IPS DF 6.9 (cell line): ENCODE measurements at places on chromosomes 7 and 10.

GRCh38 chr7:13017333-13017857 is 330.0 kb downstream of the ARL4A start:
- no peaks in the 10 kb centered on the region for H3K27me3 ChIP-seq
- no peak overlapping the region for H3K27ac ChIP-seq
- H3K36me3 ChIP-seq: no peaks in the 10 kb centered on the region
- H3K4me3 ChIP-seq: no peak overlapping the region
- DNase-seq: no peak
- no peaks in the 10 kb centered on the region; the same call in 1 of the 2 replicates for H3K4me1 ChIP-seq

DNA sequence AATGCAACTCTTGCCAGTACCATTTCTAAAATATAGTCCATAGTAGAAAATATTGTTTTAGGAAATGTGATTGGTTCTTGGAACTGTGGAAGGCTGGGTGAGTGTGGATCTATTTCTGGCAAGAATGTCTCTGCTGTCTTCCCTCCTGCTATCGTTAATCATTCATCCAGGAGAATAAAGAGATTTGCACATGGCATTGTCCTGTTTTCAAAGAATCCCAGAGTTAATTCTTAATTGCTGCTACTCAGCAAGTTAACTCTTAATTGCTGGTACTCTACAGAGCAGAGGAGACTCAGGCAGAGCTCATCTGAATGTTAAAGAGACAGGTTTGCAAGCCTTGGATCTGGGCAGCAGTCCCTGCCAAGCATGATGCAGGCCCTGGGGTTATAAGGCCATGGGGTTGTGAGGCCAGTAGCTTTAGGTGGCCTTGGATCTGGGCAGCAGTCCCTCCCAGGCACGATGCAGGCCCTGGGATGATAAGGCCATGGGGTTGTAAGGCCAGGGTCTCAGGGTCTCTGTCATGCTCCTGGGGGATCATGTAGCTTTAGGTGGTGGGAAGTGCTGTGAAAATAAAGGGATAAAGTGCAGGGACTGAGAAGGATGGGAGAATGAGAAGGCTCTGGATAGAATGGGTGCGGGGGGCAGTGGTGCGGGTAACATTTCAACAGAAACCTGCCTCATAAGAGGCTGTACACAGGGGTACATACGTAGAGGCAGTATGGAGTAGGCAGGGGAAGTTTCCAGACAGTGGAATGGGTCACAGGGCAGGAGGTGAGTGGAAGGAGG is 162.3 kb downstream of the SVIL start:
- DNase-seq: no peak
- H3K4me1 ChIP-seq: no peaks in the 10 kb centered on the region
- no peaks in the 10 kb centered on the region for H3K36me3 ChIP-seq
- no peaks in the 10 kb centered on the region for H3K27me3 ChIP-seq

- H3K4me1 ChIP-seq: no peaks in the 10 kb centered on the region
- no peak overlapping the region for H3K4me3 ChIP-seq
- no peaks in the 10 kb centered on the region for H3K36me3 ChIP-seq
- no peaks in the 10 kb centered on the region for H3K27me3 ChIP-seq
- no peak for DNase-seq
- H3K27ac ChIP-seq: no peak overlapping the region
Measured at GRCh38 chr7:148260599-148260998, 330.0 kb upstream of the C7orf33 start.

GRCh38 chr10:31590023-31590800 is 271.2 kb downstream of the ZEB1 start:
- H3K36me3 ChIP-seq: no peaks in the 10 kb centered on the region
- no peaks in the 10 kb centered on the region for H3K27me3 ChIP-seq
- H3K4me3 ChIP-seq: no peak overlapping the region
- peaks cover 4% of the 10 kb centered on the region; the same call in 1 of the 2 replicates for H3K4me1 ChIP-seq
- H3K27ac ChIP-seq: no peak overlapping the region
- no peak for DNase-seq

DNA sequence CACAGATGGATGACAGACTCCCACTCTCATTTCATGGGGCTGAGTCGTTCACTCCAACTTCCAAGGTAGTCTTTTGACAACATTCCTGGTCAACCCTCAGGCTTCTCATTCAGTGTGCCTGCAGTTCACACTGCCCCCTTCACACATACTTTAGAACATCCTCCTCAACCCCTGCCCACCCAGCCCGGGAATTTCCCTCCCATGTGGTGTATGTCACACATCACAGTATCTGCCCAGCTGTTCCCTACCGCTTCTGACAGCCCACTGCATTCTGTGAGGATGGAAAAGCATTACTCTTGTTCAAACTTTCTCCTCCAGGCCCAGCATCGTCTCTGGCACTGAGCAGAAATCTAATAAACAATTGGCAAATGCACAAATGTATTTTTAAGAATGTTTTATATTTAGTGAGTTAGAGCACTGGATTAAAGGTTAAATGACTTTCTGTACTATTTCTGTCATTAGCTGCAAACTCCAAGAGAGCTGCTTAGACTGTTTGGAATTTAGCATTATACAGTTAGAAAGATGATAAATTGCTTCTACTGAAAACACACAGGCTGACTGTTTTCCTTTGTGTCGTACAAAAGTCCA is 110.4 kb downstream of the SFMBT2 start:
- H3K27me3 ChIP-seq: no peaks in the 10 kb centered on the region
- no peak overlapping the region for H3K27ac ChIP-seq
- H3K36me3 ChIP-seq: no peaks in the 10 kb centered on the region
- peaks cover 2% of the 10 kb centered on the region; the same call in 1 of the 2 replicates for H3K4me1 ChIP-seq

GRCh38 chr10:62015994-62016393 is 114.5 kb downstream of the ARID5B start:
- H3K27ac ChIP-seq: no peak overlapping the region
- no peak overlapping the region for H3K4me3 ChIP-seq
- no peaks in the 10 kb centered on the region for H3K27me3 ChIP-seq
- H3K4me1 ChIP-seq: no peaks in the 10 kb centered on the region; the same call in 1 of the 2 replicates
- no peaks in the 10 kb centered on the region for H3K36me3 ChIP-seq

- no peak overlapping the region for H3K27ac ChIP-seq
- no peaks in the 10 kb centered on the region for H3K27me3 ChIP-seq
- DNase-seq: no peak
Measured at GRCh38 chr10:124943301-124944092, 1.6 kb downstream of the ZRANB1 start.

DNA sequence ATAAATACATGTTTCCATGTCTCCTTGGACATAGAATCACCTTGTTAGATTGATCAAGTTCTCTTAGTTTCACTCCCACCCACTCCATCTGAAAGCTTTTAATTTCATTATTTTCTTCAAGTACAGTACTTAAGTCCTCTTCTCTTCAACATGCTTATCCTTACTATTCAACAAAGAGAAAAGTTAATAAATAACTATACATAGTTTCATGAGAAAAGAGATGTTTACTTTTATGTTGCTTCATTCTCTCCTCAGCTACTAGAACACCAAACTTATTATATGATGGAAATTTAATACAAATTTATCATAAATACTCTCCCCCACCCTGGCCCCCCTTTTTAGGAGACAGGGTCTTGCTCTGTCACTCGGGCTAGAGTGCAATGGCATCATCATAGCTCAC is 33.5 kb downstream of the ASZ1 start:
- H3K27me3 ChIP-seq: no peaks in the 10 kb centered on the region
- H3K4me3 ChIP-seq: no peak overlapping the region
- no peaks in the 10 kb centered on the region for H3K36me3 ChIP-seq
- no peaks in the 10 kb centered on the region for H3K4me1 ChIP-seq
- no peak overlapping the region for H3K27ac ChIP-seq

GRCh38 chr10:96890580-96890979 is 58.5 kb downstream of the LCOR start:
- H3K36me3 ChIP-seq: no peaks in the 10 kb centered on the region
- H3K4me1 ChIP-seq: no peaks in the 10 kb centered on the region
- DNase-seq: no peak
- no peak overlapping the region for H3K4me3 ChIP-seq
- H3K27ac ChIP-seq: no peak overlapping the region

- no peak overlapping the region for H3K27ac ChIP-seq
- no peak overlapping the region for H3K4me3 ChIP-seq
- H3K27me3 ChIP-seq: no peaks in the 10 kb centered on the region
- no peaks in the 10 kb centered on the region for H3K4me1 ChIP-seq
- no peak for DNase-seq
- H3K36me3 ChIP-seq: no peaks in the 10 kb centered on the region
Measured at GRCh38 chr7:39894904-39895303, 55.2 kb upstream of the CDK13 start.

GRCh38 chr7:24920451-24921361 is 59.3 kb downstream of the OSBPL3 start:
- H3K4me1 ChIP-seq: peaks cover 6% of the 10 kb centered on the region; the same call in 1 of the 2 replicates
- H3K27me3 ChIP-seq: no peaks in the 10 kb centered on the region
- no peak overlapping the region for H3K27ac ChIP-seq
- H3K4me3 ChIP-seq: no peak overlapping the region
- no peaks in the 10 kb centered on the region for H3K36me3 ChIP-seq

- peaks cover 3% of the 10 kb centered on the region for H3K4me1 ChIP-seq
- no peak overlapping the region for H3K27ac ChIP-seq
- no peaks in the 10 kb centered on the region for H3K27me3 ChIP-seq
- no peak overlapping the region for H3K4me3 ChIP-seq
- no peaks in the 10 kb centered on the region for H3K36me3 ChIP-seq
- no peak for DNase-seq
Measured at GRCh38 chr10:120788771-120789170, 62.4 kb upstream of the WDR11 start.

DNA sequence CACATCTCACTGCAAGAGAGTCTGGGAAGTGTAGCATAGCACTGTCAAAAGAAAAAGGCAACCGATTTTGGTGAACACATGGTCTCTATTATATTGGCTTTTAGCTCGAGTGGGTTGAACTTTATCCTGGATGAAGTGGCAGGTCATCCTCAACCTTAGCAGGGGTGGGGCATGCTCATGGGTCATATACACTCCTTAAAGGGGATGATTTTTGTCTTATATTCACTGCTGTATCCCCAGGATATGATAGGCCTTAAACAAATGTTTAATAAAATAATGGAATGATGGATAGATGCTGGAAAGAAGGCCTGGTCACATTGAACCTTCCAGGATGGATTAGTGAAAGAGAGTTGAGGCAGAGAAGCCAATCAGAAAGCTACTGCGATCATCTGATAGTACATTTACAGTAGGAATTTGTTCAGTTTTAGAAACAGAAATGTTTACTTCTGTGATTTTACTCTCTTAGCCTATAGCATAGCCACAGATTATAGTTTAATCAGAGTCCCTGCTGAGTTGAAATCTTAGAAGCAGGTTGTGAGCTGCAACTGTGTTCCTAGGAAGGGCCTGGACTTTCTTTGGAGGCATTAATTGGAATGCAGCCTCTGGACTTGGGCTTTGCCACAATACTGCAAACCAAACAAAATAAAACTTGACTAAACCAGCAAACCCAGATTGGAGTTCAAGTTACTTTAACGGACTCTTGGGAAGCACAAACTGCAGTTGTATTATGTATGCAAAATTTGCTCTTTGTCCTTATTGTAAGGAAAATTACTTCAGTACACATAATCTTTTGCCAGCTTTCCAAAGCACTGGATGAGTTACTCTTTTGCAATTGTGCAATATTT is 138.3 kb downstream of the BMPER start:
- no peaks in the 10 kb centered on the region for H3K36me3 ChIP-seq
- no peak for DNase-seq
- H3K4me3 ChIP-seq: no peak overlapping the region
- H3K4me1 ChIP-seq: no peaks in the 10 kb centered on the region; the same call in 1 of the 2 replicates

- H3K27me3 ChIP-seq: no peaks in the 10 kb centered on the region
- H3K36me3 ChIP-seq: no peaks in the 10 kb centered on the region
- no peak overlapping the region for H3K4me3 ChIP-seq
- H3K4me1 ChIP-seq: no peaks in the 10 kb centered on the region
Measured at GRCh38 chr10:90977162-90977854, 56.4 kb upstream of the ANKRD1 start.

DNA sequence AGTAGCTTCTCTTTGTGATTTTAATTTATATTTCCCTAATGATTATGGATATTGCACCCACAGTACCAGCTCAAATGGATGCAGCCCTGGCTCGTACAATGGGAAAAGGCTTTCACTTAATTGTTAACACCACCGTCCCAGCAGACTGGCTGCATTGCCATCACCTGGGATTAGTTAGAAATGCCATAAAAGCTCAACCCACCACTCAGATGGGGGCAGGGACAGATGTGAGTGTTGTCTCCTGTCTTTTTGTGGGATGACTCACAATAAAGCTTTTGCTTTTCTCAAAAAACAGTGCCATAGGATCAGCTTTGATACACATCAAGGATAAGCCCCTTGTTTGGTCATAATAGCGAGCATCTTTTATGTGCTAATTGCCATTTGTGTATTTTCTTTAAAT is 729.1 kb downstream of the TNS3 start:
- no peak overlapping the region for H3K4me3 ChIP-seq
- H3K36me3 ChIP-seq: no peaks in the 10 kb centered on the region
- H3K4me1 ChIP-seq: no peaks in the 10 kb centered on the region; the same call in 1 of the 2 replicates
- no peaks in the 10 kb centered on the region for H3K27me3 ChIP-seq

DNA sequence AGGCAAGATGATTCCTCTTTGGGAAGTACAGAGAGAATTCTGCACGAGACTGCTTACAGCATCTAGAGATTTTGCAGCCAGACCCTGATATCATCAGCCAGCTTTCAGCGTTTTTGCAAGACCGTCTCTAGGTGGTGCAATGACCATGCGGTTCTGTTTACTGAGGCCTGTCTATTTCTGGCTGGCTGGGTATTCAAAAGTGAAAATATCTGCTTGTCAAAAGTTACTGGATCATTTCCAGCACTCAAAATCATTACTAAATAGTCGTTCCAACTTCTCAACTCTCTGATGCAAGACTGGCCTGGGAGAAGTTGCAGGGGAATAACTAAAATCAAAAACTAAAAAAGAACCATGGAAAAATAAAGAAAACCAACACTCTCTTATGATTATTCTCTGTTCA is 240.1 kb downstream of the ELMO1 start:
- H3K4me1 ChIP-seq: no peaks in the 10 kb centered on the region
- no peaks in the 10 kb centered on the region for H3K27me3 ChIP-seq
- H3K36me3 ChIP-seq: no peaks in the 10 kb centered on the region
- H3K27ac ChIP-seq: no peak overlapping the region

DNA sequence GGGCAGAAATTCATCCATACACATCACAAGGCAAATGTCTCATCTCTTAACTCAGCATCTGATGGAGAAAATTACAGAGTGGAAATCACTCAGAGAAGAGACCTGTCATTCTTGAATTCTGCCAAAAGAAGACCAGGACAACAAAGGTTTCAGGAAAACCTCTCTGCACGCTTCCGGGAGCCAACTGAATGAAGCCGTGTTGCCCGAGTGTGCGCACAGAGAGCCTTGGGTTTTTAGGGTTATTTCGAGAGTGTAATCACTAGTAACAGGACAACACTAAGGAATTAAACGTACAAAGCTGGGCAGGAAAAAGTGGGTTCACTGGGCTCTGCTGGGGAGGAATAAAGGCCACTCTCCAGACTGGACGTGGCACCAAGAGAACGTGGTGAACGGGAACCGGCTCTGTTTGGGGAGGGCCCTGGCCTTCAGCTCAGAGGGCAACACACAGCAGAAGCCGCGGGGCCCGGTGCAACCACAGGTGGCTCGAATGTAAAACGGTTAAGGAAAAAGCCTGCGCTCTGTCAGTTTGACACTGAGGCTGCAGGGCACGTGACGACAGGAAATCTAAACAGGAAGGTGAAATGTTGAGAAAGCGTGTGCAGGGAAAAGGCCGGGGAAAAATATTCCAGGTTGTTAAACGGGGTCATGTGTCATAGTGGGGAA is 331.5 kb downstream of the DNAJB6 start:
- no peaks in the 10 kb centered on the region for H3K27me3 ChIP-seq
- DNase-seq: no peak
- no peak overlapping the region for H3K27ac ChIP-seq

GRCh38 chr7:149547126-149547525 is 49.5 kb upstream of the ZNF746 start:
- no peaks in the 10 kb centered on the region for H3K27me3 ChIP-seq
- H3K27ac ChIP-seq: no peak overlapping the region
- H3K4me1 ChIP-seq: no peaks in the 10 kb centered on the region
